ENCODE measurements at places on chromosomes 1 and 21. TPM values are rescaled to one million over a fixed set of nuclear protein-coding genes. Genes with fewer than 3 reads are reported as not detected.

DNA sequence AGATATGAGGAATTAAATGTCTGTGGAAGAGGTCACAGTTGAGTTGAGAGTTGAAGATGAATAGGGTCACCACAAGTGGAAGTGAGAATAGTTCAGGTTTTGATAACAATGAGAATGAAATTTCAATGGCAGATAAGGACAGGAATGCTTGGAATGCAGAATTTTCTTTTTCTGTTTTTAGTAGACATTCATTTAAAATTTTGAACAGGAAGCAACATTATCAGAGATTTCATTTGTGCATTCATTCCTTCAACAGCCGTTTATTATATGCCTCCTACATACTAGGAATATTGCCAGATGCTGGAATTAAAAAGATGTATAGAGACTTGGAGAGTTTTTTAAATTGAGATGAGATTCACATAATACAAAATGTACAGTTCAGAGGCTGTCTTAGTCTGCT is 126.8 kb downstream of the ITSN1 start:
- DNase-seq: no peak

DNA sequence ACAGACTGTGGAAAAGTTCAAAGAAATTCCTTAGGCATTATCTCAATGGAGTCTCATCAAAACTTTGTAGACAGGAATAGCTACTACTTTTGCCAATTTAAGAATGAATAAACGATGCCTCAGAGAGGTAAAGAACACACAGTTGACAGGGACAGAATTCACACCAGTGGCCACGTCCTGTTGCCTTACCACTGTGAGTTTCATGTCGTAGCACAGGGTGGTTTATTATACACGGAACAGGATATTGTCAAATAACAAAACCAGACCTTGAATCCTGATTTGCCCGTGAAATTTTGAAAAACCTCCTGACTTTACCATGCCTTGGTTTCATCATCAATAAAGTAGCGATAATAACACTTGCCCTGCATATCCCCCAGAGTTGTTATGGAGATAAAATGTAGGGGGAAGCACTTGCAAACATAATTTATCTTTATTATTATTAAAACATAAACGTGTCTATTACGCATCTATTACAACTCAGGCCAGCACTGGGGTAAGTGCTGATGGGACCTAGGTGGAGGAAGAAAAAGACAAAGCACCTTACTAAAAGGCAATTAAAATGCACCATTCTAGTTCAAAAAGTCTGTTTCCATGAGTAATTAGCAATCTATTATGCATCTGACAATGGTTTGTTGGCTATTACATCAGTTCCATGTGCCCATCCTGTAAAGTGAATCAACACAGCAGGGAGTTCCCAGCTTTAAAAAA is 408.1 kb upstream of the RUNX1 start:
- no peak for DNase-seq

DNA sequence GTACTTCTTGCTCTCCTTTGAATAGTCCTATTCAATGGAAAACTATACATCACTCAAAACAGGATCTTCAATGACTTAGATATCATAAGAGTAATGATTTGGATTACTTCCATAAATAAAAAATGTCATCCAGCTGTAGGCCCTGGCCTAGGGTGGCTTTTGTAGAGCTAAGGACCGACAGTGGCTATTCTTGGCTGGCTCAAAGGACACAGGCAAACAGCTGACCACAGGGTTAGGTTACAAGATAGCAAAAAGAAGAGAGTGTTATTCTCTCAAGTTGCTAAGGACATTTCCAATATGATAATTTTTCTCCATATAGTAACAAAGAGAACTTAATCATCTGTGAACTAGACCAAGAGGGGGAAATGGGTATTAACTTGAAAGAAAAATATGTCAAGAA is 495.1 kb downstream of the PLPP3 start:
- DNase-seq: no peak

DNA sequence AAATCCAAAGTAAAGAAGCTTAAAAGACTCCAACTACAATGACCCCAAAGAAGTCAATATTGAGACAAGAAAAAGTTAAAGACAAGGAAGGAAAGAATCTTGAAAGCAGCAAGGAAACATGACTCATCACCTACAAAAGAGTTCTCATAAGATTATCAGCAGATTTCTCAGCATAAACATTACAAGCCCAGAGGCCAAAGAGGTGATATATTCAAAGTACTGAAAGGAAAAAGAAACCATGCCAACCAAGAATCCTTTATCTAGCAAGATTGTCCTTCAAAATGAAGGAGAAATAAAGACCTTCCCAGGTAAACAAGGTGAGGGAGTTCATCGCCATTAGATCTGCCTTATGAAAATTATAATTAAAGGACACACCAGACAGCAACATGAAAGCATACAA is 49.8 kb downstream of the CSMD2 start:
- no peak for DNase-seq

DNA sequence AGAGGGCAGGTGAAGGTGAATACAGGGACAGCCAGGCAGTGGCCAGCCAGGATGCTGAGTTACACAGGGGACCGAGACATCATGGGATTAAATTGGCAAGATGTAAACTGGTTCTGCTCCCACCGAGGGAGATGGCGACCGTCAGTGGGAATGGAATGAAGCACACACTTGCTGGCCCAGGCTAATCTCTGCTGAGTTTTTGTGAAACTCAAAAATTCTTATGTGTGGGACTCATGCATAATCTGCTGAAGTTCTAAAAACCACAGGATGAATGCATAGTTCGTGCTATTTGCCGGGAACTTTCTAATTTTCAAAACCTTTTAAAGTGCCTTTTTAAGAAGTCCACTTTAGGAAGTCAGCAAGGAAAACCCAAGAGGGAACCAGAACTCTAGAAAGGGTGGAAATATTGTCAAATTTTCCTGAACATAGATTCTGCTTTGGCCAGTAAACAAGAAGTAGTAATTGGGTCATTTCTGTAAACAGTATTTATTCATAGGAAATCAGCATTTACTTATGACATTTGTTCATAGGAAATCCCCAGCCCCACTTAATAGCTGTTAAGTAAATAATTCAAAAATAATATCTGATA is 85.4 kb upstream of the ROR1 start:
- DNase-seq: no peak

GRCh38 chr1:8169364-8170058 is 143.4 kb upstream of the ERRFI1 start:
- DNase-seq: peak; percentile 97

DNA sequence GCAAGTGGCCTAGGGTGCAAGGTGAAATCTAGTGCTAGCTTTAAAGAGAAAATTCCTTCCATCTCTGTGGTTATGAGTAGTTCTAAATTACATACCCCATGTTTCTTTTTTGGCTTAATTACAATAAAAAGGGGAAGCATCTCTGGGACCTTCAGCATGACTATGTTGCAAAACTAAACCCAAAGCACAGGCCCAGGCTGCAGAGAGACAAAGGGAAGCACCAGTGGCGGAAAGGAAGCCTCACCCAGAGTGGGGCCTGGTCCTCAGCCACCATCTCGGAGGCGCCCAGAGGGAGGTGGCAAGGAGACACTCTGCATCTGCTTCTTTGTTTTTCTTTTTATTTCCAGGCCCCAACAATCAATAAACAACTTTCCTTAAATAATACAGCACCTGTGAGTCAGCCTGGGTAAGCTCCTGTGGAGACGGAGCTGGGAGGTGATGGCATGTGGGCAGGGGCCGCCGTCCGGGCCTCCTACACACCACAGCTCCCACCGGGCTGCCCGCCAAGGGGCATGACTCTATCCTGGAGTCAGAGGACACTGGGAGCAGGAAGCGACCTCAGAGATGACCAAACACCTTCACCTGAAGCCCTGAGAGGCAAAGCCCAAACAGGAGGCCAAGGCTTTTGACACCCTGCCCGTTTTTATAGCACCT is 21.7 kb downstream of the ITPKB start:
- DNase-seq: no peak

DNA sequence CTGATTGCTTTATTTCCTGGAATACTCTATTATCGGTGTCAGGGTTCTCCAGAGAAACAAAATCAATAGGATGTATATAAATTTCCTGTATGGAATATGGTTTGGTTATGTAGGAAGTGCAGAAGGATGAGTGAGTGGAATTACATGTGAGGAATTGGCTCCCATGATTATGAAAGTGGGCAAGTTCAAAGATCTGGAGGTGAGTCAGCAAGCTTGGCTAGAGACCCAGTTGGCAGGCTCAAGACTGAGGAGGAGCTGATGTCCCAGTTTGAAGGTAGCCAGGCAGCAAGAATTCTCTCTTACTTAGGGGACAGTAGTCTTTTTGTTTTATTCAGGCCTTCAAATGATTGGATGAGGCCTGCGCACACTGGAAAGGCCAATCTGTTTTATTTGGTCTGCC is 57.5 kb downstream of the MAP3K7CL start:
- no peak for DNase-seq

DNA sequence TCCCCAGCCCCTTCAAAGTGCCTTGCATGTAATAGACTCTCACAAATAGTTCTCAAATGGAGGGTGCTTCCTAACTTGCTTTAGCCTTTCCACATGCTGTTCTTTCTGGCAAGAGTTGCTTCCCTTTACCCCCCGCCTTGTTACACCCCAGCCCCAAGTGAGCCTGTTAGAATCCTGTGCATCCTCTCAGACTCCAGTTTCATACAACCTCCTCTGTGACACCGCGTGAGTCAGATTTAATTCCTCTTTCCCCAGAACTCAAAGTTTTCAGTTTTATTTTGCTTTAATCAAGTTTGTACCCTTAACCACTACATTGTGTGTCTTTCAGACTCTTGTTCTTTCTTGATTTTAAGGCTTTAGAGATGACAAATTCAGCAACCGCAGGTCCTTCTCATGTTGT is 234.5 kb upstream of the HOOK1 start:
- no peak for DNase-seq

- no peak for DNase-seq
These were observed 11.6 kb upstream of the BARHL2 start for GRCh38 chr1:90728502-90729287.

DNA sequence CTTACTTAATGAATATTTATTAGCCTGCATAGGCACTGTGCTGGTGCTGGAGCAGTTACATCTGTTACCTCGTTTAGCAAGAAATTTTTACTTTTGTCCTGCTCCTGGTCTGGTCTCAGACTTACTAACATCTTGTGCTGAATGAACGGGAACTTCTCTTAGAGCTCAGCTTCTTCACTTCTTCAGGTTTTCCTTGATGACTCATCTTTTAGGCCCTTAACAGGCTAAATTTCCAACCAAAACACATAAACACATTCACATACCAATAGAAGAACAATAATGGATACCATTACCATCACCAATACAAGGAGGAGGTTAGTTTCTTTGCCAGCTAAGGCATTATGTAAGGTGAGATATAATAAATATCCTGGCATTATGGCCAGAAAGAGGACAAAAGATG is 68.9 kb downstream of the IFI44 start:
- DNase-seq: no peak

DNA sequence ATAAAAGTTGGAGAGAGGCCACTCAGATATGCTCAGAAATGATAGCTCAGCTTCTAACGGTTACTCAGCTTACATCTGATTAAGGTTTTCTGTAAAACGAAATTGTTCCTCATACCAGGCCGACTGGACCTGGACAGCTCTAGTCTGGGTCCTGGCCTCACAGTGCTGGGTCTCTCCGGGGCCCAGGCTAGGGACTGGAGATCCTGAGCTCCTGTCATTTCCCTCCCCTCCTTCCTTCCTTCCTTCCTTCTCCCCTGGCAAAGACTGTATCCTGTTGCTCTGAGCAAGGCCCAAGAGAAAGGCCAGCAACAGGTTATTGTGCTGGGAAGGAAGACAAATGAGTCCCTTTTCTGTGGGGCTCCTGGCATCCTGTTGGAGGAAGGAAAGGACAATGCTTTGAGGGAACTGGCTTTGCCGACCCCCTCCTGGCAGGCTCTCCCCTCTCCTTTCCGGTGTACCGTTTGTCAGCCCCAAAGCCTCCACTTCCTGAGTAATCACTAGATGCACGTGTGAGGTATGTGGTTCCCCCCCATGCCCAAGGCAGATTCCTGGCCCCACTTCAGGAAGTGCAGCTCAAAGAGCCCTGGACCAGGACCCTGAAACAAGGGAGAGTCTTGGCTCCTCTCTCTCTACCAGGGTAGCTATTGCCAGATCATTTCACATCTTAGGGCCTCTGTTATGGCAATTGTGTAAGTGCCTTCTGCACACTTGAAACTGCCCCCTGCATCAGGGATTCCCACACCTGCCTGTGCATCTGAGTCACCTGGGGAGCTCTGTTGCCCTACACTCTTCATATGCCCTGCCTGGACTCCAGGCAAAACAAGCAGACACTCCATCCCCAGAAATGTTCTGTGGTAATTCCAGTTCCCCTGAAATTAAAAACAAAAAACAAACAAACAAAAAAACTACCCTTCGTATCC is 212.7 kb upstream of the FGGY start:
- DNase-seq: peak; percentile 51

DNA sequence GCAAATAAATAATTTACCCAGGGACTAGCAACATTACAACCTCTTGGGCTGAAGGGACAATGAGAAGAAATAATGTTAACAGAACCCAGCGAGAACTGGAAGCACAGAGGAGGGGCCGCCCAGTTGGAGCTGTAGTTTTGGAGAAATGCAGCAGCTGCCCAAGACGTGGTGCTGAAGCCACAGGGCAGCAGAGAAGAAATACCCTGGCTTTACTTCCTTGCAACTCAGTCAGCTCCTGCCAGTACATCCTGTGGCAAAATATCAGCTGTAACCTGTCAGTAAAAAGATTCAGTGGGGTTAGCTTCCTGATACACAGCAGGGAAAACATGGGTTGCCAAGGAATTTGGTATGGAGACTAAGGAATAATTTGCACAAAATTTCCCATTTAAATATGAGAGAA is 283.6 kb upstream of the USP25 start:
- DNase-seq: no peak

DNA sequence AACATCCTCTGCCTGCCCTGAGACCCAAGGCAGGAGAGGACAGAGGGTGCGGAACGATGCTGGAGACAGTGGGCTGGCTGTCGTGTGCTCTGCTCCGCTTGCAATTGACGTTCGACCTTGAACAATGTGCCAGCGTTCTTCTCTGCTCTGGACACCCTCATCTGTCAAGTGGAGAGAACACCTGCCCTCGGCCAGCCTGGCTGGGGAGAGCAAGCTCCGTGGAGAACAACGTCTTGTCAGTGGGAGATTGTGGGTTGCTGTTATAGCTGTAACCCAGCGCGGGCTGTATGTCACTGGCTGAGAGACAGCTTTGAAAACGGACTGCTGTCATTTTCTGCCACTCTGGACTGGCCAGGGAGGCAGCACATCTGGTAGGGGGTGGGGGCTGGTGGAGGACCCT is 14.7 kb downstream of the KIAA1614 start:
- DNase-seq: no peak

Gene THEM5
- not detected for polyA plus RNA-seq

Gene AMY1C
- 71.2 TPM for polyA plus RNA-seq

Gene GPR153
- 4.3 TPM for polyA plus RNA-seq

Gene SPSB1
- polyA plus RNA-seq: 25.9 TPM

Gene CLCA4
- 0.16 TPM for polyA plus RNA-seq

Gene ATP6V1G3
- not detected for polyA plus RNA-seq

Gene GPR157
- polyA plus RNA-seq: 4.6 TPM

Gene CYB5RL
- 2.2 TPM for polyA plus RNA-seq

Gene TLCD4
- polyA plus RNA-seq: 2.7 TPM

Data from lung (tissue), 17 donors.